ENCODE measurements at places on chromosomes 4 and X.

- no peak for DNase-seq
These were observed 123.4 kb downstream of the ASB9 start for GRCh38 chrX:15146515-15146914.

GRCh38 chr4:105652286-105652888 is 56.1 kb downstream of the INTS12 start:
- DNase-seq, result no peak

GRCh38 chr4:111943796-111944203 is 201.5 kb upstream of the FAM241A start:
- DNase-seq, result no peak

- DNase-seq, result no peak
These were observed 949.0 kb downstream of the CCSER1 start for GRCh38 chr4:91076147-91076546.

- no peak for DNase-seq
These were observed 105.6 kb downstream of the APOOL start for GRCh38 chrX:85109235-85109634.
